ENCODE measurements at places on chromosomes 7 and 10.

DNA sequence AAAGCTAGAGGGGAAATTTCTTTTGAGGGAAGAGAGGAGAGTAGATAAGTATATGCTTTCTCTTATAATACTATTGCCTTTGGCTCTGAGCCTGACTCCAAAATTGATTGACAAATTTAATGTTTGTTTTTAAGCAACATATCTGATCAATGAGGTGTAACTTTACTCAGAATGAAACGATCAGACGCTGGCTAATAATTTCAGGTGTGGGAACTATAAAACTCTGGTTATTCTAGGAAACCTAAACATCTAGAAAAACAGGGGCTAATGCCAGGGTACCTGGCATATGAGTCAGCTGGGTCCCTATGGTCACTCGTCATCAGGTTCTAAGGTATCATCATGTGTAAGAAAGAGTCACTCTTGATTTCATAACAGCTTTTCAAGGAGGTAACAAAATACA is 139.7 kb downstream of the ATE1 start:
- DNase-seq, result no peak

DNA sequence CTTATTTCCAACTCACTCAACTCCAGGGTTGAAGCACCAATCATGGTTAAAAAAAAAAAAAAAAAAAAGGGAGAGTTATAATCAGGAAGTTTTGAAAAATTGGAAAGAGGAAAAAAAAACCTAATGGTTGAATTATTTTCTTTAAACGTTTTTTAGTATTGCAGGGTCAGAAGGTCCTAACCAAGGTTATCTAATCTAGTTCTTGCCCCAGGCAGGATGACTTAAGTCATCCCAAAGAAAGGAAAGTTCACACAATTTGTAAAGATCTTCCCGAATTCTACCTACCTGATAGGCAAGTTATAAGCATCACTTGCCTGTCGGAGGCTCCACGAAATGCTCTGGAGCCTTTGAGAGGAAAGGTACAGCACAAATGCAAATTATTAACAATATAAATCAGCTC is 208.1 kb upstream of the PLXNA4 start:
- DNase-seq, result no peak

- no peak for DNase-seq
These were observed 4.5 kb upstream of the EMX2 start for GRCh38 chr10:117537904-117538524.

- DNase-seq, result no peak
These were observed 238.7 kb downstream of the SEC23IP start for GRCh38 chr10:120131183-120131582.

- DNase-seq, result no peak
These were observed 178.1 kb downstream of the TMEM178B start for GRCh38 chr7:141251957-141252356.

DNA sequence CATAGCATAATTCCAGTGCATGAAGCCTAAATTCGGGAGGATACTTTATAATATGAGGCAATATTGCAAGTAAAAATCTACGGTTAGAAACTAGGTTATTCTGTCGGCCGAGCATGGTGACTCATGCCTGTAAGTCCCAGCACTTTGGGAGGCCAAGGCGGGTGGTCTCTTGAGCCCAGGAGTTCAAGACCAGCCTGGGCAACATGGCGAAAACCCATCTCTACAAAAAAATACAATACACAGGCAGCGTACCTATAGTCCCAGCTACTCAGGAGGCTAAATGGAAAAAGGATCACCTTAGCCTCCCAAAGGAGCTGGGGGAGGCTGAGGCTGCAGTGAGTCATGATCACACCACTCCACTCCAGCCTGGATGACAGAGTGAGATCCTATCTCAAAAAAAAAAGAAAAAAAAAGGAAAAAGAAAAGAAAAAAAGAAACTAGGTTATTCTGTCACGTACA is 14.2 kb downstream of the SKAP2 start:
- no peak for DNase-seq

DNA sequence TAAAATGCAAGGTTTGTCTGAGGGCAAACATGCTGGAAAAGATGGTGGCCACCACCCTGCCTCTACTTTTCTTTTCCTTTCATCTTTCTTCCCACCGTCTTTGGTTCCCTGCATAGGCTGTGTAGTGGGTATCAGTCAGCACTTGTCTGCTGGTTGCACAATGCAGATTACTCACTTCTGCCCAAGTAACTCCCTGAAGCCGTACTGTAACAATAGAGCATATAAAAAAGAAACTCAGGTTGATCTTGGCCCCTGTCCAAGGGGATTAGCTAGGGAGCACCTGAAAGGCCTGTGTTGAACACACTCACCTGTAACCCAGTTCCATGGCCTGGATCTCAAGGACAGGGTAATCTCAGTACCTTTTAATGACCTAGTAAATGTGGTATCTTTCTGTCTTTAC is 533.0 kb upstream of the GALNT17 start:
- DNase-seq, result no peak

DNA sequence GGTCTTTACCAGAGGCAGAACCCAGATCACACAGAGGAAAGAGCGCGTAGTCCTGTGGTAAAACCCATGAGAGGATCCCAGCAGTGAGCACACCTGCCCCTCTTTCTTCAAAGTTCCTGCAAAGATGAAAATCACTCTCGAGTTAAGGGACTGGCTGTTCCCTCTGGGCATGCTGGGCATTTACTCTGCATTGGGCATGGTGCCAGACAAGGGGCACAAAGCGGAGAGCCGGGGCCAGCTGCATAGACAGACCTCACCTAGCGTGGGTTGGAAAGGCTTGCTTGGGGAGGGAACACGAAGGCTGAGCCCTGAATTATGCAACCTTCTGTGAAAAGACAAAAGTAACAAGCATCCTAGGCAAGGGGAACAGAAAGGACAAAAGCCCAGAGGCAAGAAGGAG is 120.0 kb upstream of the TCERG1L start:
- DNase-seq, result no peak
